NCI-H1105 treated with DMSO at 0.1 percent for 48 hours (cell line): ENCODE measurements at places on chromosomes 2 and 18.

- DNase-seq = no peak
Observed at GRCh38 chr2:54570925-54571694, 115.0 kb downstream of the SPTBN1 start.

GRCh38 chr2:171244466-171244969, 83.8 kb upstream of the TLK1 start:
- DNase-seq = no peak

GRCh38 chr2:224668123-224668909, 47.8 kb downstream of the CCDC195 start:
- no peak for DNase-seq

DNA sequence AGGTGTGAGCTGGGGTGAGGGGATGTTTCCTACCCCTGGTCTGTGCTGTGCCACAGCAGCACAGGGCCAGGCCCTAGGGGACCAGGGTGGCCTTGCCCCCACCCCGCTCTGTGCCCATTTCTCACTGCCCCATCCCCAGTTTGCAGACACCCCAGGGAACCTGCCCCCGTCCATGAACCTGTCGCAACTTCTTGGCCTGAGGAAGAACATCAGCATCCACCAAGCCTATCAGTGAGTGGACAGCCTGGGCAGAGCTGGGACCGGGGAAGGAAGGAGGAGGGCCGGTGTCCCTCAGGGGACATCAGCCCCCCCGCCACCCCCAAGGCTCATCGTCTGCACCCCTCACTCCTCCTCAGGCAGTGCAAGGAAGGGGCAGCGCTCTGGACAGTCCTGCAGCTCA, 7.5 kb downstream of the PROM2 start:
- no peak for DNase-seq

DNA sequence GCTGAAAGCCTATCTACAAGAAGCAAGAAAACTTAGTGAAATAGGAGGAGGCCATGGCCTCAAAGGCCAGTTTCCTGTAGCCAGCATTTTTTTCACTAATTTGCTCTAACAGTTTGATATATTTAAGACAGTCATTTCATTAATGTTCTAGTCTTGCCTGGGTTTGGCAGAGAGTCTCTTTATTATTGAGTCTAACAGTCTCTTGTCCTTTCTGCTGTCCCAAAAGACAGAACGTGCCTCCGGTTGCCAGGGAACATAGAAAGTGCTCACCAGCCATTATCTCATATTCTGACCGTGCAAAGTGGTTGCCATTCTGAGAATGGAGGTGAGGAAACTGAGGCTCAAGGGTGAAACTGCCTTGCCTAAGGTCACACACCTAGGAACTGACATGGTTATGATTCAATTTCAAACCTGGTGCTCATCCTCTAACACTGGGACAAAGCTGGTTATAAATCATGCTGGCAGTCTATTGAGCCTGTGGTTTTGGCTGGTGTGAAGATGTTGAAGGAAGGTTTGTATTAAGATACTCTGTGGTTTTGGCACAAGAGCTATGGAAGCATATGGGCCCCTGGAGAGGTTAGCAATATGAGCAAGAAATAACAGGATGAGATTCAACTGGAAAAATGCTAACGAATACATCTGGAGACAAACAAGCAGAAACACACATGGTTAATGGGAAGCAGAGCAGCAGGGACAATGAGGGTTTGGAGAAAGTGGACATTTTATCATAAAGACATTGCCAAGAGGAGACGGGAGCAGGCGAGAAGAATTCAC, 903.3 kb upstream of the KLHL29 start:
- no peak for DNase-seq

DNA sequence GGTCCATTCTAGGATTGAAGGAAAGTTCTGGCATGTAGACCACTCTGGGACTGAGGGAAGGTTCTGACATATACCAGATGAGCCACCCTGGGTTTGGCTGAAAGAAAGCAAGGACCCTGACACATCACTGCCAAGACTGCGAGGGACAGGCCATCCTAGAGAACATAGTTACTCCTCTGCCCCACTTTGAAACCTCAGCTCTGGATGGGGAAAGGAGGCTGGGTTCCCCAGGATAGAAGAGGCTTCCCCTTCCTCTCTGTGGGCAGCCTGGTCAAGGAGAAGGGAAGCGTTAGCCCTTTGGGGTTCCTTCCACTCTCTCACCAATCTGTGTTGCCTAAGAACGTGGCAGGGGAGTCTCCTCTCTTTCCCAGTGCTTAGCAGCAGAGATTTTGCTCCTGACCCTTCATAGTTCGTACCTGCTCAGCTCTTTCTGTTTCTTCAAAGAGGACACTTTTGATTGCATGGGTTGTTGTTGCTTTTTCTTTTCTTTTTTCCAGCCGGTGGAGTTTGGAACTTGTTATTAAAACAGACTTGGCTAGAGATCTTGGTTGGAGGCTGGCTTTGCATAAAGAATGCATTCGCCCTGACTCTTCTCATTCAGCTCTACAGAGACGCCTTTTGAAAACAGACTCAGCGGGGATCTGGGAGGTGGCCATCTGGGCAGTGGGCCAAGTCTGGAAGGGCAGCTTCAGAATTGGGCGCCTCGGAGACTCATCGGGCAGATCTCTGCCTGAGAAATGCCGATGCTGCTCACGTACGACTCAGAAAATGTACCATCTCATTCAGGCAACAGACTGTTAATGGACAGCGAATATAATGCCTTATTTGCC, 166.1 kb downstream of the CLIP4 start:
- peak; percentile 82 for DNase-seq
